ENCODE measurements at places on chromosomes 16 and 17. TPM values are rescaled to one million over a fixed set of nuclear protein-coding genes. Genes with fewer than 3 reads are reported as not detected.

The KRTAP2-2 gene
- not detected for total RNA-seq

The HSPB9 gene
- total RNA-seq = not detected

The HLF gene
- total RNA-seq = 3.9 TPM

The KRT20 gene
- total RNA-seq = not detected

The ACE gene
- 56.7 TPM for total RNA-seq

GRCh38 chr16:50271148-50272041 lies 5.0 kb downstream of the ADCY7 start:
- H3K4me1 ChIP-seq = peaks cover 82% of the 10 kb centered on the region
- no peak overlapping the region for H3K4me3 ChIP-seq
- no peak for DNase-seq
- peaks cover 8% of the 10 kb centered on the region for H3K36me3 ChIP-seq

Measured in CD4-positive, alpha-beta memory T cell (primary cell).